ENCODE measurements at places on chromosomes 2 and 18.

DNA sequence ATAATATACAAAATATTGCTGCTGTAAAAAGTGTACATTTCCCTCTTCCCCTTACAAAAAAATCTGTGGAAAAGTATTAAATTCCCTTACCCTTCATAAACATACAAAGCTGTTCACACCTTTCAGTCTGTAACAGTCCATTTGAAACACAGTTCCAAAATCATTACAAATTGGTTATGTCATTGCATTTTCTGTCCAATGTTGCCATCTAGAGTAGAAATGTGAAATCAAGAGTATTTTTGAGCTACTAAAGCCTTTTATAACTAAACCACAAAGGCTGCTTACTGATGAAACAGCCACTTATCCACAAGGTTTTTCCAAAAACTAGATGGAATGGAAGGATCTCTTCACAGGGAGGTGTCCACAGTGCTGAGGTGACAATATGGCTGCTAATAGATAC lies 72.5 kb downstream of the SS18 start:
- DNase-seq, result no peak

GRCh38 chr2:175630280-175631244 lies 371.5 kb downstream of the LNPK start:
- DNase-seq, result no peak

GRCh38 chr2:190532581-190532980 lies 1.9 kb downstream of the NEMP2 start:
- no peak for DNase-seq

DNA sequence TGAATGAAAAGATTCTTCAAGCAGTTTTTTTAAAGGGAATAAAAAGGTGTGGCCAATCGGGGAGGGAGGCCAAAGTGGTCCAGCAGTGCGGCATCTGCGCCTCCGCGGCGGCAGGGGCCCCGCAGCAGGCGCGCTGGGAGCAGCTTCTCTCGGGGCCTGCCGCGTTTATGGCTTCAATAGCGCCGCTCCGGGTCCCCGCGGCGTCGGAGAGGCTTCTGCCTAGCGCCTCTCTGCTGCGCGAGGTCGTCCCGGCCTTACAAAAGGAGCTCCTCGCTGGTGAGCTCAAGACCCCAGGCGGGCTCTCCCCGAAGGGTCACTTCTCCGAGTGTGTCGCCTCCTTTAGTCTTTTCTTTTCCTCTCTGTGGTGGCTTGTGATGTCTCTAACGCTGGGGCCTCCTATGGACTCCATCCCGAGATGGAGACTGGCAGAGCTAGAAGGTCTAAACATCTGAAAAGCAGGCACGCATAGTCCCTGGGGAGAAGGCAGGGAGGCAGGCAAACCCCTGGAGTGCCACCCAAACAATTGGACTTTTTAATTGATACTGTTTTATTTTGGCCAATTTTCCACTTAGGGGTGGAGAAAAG lies 67.1 kb downstream of the SUMO1 start:
- no peak for DNase-seq

DNA sequence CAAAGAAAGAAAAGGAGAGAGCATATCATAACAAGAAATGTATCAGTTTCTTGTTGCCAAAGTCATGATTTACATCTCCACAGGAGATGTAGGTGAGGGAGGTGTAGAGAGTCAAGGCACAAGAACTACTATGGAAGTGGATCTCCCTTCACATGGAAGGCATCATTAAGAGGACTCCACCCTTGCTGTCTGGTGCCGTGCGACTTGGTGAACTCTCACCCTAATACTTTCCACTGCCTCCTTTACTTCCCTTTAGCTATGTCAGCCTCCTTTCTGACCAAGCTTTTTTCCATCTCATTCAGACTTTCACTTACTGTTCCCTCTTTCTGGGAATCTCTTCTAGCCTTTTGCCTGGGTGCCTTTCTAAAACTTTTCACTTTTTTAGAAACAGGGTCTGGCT lies 490.0 kb downstream of the THSD7B start:
- no peak for DNase-seq

- no peak for DNase-seq
Measured at GRCh38 chr18:67520351-67520921, 3.9 kb upstream of the DSEL start.

- no peak for DNase-seq
Measured at GRCh38 chr2:26890341-26891000, 42.5 kb downstream of the DPYSL5 start.

DNA sequence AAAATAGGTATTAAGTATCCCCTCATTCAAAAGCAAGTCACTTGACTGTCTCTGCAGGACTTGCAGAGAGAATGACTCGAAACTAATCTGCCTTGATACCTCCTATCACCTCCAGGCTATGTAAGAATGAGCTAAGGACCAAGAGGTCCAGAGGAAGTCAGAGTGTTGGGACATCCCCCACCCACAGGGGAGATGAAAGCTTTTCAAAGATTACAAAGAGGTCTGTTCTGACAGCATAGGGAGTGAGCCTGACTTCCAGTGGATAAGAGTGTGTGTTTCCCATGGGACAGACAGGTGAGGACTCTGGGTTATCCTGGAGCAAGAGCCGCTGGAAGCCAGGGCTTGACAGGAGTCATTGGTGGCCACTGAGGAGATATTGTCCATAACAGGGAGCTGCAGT lies 85.0 kb upstream of the TACR1 start:
- no peak for DNase-seq

- no peak for DNase-seq
Measured at GRCh38 chr2:99836690-99837605, 305.4 kb downstream of the AFF3 start.

DNA sequence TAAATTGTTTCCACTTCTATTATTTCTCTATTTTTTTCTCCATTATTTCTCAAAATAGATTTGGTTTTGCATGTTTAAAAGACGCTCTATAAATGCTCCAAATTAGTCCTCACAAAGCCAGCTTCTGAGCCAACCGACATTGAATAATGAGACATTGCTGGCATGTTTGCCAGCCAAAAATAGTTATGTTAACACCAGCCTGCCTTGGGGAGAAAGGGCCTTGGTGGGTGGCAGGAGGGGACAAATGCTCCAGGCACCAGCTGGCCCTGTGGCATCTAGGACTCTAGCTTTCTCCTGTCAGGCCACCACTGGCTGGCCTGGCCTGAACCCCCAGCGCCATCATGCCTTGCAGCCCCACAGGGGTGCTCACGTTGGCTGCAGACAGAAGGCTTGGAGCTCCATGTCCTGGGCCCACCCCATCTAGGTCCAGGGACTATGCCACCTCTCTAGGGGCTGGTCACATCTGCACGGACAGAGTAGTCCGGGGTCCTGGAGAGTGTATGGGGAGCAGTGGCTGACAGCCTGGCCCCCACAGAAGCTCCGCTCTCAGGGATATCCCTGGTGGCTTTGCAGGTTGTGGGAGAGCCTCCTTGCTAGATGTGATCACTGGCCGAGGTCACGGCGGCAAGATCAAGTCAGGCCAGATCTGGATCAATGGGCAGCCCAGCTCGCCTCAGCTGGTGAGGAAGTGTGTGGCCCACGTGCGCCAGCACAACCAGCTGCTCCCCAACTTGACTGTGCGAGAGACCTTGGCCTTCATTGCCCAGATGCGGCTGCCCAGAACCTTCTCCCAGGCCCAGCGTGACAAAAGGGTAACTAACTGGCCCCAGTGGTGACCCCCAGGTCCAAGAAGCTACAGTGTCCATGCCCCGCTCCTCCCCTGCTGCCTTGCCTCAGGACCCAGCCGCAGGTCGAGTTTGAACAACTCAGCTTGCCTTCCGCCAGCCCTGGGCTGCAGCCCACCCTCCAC lies 12.5 kb downstream of the ABCG8 start:
- no peak for DNase-seq

GRCh38 chr18:63664571-63664970 lies 2.9 kb upstream of the SERPINB3 start:
- DNase-seq, result no peak

Data from activated CD8-positive, alpha-beta memory T cell treated with anti-CD3 and anti-CD28 coated beads for 48 hours (primary cell).